ENCODE measurements at places on chromosomes 7 and 10.

GRCh38 chr10:608331-609261 is 80.9 kb downstream of the DIP2C start:
- no peak for DNase-seq

GRCh38 chr10:101014966-101015581 is 15.5 kb downstream of the LZTS2 start:
- peak; percentile 47 for DNase-seq

- DNase-seq = no peak
Measured at GRCh38 chr10:80156216-80156615, 23.7 kb downstream of the PLAC9 start.

DNA sequence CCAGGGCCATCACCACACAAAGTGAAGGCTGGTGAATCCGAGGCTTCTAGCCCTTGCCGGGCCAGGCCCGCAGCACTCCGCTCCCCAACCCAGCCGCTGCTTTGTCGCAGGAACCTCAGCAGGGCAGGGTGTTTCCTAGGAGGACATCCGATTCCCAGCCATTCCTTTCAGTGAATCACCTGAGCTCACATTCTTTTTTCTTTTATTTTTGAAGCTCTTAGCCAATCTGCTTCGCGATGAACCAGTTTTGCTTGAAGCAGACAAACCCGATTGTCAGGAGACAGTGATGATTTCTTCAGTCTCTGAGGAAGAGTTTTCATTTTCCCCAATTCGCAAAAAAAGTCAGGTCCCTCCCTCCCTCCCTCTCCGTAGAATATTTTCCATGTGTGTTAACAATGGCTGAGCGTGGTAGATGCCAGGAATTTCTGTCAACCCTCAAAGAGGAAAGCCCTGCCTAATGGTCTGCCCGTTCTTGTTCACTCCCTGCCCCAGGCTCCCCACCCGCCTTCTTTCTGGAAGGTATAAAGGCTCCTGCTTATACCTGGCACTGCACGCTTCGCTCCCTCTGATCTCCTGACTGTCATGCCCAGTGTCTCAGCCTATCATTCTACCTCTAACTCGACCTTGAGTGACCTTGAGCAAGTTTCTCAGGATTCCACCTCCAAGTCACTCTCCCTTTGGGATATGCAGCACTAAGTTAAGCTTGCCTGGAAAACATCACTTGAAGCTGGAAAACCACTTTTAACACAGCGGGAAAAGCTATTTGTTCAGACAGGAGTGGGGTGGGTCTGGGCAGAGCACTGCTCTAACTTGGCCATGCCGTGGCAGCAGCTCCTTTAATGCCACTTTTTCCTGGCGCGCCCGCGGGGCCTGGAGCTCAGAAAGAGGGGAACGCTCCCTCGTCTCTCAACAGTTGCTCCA is 35.1 kb downstream of the EGFR start:
- no peak for DNase-seq

GRCh38 chr7:128358233-128358632 is 3.3 kb downstream of the PRRT4 start:
- no peak for DNase-seq

Data from hematopoietic multipotent progenitor cell treated with erythropoietin and hydrocortisone succinate and interleukin-3 and kit ligand, for 6 days (in vitro differentiated cells).